ENCODE measurements at places on chromosomes 11 and 22.

- DNase-seq, result no peak
These were observed 9.3 kb upstream of the ADAMTS15 start for GRCh38 chr11:130439160-130439519.

GRCh38 chr22:30626413-30626812 lies 9.2 kb upstream of the SLC35E4 start:
- DNase-seq, result no peak

DNA sequence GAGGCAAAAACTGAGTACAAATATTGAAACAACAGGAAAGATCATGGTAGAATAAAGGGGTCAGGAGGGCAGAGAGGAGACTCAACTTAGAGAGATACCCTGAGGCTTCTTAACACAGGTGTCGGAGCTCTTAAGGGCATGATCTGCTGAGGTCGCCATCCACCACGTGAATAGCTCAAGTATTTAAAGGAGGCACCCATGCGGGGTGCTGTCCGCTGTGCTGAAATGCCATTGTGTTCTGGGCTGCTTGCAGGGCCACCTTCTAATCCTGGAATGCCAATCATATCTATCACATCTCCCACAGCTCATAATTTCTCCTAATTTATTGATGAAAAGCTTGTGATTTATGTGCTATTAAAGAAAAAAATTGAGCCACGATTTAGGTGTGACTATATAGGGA lies 90.2 kb downstream of the SEZ6L start:
- no peak for DNase-seq

- no peak for DNase-seq
These were observed 682 bp downstream of the PGAP2 start for GRCh38 chr11:3808861-3809623.

DNA sequence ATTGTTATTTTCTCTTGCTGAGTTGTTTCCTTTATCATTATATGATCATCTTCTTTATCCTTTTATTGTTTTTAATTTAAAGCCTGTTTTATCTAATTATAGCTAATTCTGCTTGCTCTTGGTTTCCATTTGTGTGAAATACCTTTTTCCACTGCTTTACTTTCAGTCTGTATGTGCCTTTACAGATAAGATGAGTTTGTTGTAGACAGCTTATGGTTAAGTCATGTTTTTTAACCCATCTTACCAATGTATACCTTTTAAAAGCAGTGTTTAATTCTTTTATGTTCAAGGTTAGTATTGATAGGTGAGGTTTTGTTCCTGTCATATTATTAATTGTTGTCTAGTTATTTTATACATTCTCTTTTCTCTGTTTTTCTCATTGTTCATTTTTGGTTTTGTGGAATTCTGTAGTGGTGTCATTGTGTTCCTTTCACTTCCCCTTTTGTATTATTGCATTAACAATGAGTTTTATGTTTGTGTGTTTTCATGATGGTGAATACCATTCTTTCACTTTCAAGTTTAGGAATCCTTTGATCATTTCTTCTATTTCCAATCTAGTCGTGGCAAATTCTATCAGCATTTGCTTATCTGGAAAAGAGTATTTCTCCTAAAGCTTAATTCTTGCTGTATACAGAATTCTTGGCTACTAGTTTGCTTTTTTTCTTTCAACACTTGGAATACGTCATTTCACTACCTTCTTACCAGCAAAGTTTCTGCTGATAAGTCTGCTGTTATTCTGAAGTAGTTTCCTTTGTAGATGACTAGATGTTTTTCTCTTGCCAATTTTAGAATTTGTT lies 21.8 kb downstream of the OR5AN1 start:
- no peak for DNase-seq

DNA sequence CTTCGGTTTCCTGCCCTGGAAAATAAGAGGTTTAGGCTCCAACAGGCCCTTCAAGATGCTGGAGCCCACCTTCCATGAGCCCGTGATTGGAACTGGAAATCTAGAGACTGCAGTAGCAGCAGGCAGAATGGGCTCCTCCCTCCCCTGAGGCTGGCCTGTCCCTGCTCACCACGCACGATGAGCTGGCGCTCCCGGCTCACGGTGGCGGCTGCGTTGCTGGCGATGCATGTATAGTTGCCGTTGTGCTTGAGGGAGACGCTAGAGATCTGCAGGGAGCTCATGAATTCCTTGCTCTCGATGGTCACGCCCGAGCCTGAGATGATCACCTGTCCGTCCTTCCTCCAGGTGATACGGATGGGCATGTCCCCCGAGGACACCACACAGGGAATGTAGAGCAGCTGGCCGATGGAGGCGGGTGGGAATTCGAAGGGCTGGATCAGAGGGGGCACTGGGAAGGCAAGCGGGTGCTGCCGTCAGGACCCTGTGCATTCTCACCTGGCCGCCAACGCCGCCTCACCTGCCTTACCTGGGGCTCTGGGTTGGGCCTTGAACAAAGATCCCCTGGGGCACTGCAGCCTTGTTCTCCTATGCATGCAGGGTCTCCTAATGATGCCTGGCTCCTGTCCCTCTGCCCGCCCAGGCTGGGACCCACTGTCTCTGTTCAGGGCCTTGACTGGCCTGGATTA lies 177.8 kb downstream of the CEP164 start:
- no peak for DNase-seq

GRCh38 chr11:112759418-112759817 lies 201.8 kb upstream of the NCAM1 start:
- DNase-seq, result no peak

- no peak for DNase-seq
These were observed 8.0 kb downstream of the DHCR7 start for GRCh38 chr11:71440021-71440755.

DNA sequence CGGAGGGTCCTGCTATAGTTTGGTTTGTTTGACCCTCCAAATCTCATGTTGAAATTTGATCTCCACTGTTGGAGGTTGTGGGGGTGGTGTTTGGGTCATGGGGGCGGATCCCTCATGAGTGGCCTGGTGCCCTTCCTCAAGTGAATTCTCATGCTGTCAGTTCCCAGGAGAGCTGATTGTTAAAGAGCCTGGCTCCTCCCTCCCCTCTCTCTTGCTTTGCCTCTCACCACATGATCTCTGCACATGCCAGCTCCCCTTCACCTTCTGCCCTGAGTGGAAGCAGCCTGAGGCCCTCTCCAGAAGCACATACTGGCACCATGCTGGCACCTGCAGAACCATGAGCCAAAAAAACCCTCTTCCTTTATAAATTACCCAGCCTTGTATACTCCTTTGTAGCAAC lies 7.1 kb downstream of the TSPAN18 start:
- no peak for DNase-seq

DNA sequence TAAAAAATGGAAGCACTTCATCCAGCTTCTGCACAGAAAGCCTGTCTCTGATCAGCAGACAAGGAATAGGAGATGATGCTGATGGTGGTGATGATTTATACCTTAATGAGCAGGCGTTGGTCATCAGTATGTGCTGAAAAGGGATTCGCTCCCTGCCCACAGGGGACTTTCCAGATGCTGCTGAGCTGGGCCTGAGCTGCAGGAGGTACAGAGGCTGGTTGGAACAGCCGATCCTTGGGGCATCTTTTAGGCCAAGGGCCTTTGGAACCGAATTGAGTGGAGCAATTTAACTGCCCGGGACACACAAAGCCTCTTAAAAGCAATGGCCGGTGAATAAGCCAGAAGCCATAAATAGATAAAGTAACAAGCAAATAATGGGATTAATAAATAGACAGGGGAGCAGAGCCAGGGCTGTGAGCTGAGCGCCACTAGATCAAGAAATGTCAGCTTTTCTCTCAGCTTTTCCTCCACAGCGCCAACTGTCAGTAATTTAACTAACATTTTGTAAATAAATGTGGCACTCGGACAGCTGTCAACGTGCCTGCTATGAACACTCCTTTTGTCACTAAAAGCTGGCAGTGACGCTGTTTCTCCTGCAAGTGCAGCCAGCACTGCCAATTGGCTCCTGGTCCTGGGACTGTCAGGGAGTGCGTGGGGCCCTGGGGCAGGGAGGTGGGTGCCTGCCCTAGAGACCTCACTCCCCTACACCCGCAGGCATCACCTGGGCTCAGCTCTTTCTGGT lies 562.3 kb downstream of the NTM start:
- DNase-seq, result no peak

DNA sequence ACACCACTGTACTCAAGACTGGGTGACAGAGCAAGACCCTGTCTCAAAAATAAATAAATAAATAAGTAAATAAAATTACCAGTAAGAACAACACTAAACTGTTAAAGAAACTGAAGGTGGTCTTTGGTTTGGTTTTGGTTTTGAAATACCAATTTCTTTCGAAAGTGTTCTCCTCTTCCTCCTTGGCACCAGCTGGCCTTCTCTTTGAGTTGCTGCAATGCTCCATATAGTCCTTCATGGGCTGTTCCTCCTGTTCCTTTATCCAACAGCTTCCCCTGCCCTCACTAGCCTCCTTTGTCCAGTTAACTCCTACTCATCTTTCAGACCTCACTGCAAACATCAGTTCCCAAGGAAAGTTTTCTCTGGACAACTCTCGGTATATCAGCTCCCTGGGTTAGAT lies 5.0 kb upstream of the UVRAG start:
- DNase-seq, result no peak
